ENCODE measurements at places on chromosomes 3 and 15.

- DNase-seq, result no peak
These were observed 382.5 kb upstream of the TPRG1 start for GRCh38 chr3:188789251-188789650.

- DNase-seq, result no peak
These were observed 1.3 kb upstream of the ABCF3 start for GRCh38 chr3:184184546-184185230.

DNA sequence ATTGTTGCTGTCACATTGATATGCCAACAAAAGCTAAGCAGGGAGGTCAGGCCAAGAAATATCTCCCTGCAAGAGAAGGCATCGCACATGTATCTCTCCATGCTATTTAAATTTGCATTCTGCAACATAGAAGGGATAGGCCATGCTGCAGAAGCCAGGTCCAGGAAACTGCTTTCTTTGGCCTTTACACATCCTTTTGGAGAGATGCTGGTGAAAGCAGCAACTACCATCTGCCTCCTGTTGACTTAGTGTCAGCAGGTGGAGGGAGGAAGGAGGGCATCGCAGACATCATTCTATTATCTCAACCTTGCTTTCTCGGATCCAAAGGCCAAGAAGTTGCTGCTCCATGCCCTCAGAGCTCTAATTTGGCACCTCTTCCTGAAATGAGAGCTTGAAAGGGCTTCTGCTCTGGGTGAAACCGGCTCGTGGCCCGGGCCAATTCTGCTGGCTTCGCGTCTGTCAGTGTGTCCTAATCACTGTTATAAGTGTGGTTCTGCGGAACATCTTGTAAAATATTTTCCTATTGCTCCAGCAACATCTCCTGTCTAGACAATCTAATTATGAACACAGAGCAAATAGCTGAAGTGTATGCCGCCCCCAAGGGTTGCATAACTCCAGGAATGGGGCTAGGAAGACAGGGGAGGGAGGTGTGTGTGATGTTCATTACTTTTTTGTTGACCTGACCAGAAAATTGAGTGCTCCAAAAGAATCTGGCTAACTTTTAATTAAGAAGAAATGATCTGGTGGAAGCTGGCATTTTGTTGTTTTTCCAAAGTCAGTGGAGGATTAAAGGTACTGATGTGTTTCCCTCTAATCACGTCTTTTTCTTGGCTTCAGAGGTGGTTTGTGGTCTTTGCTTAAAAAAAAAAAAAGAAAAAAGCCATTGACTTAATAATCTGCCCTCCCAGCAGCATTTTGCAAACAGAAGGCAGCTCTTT, 89.1 kb downstream of the TPRG1 start:
- no peak for DNase-seq

GRCh38 chr15:90952901-90953677, 1.6 kb upstream of the RCCD1 start:
- no peak for DNase-seq

DNA sequence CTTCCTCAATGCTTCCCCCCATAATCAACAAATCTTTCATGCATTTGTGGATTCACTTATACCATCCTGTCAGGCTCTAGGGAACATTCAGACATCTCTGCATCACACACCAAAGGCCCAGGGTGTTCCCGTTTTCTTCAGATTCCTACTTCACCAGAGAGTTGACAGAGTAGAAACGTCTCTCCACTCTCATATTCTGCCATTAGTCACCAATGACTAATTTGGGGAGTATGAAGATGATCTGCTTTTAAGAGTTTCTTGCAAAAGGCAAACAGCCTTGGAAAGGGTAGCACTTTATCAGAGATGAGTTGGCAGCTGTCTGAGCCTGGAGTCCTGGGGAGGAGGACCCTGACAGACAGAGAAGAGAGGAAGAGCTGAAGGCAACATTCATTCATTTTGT, 55.8 kb upstream of the DGKG start:
- no peak for DNase-seq

GRCh38 chr3:98734735-98735134, 28.4 kb upstream of the ST3GAL6 start:
- no peak for DNase-seq

- no peak for DNase-seq
These were observed 106.8 kb upstream of the IL12A start for GRCh38 chr3:159881828-159882309.

DNA sequence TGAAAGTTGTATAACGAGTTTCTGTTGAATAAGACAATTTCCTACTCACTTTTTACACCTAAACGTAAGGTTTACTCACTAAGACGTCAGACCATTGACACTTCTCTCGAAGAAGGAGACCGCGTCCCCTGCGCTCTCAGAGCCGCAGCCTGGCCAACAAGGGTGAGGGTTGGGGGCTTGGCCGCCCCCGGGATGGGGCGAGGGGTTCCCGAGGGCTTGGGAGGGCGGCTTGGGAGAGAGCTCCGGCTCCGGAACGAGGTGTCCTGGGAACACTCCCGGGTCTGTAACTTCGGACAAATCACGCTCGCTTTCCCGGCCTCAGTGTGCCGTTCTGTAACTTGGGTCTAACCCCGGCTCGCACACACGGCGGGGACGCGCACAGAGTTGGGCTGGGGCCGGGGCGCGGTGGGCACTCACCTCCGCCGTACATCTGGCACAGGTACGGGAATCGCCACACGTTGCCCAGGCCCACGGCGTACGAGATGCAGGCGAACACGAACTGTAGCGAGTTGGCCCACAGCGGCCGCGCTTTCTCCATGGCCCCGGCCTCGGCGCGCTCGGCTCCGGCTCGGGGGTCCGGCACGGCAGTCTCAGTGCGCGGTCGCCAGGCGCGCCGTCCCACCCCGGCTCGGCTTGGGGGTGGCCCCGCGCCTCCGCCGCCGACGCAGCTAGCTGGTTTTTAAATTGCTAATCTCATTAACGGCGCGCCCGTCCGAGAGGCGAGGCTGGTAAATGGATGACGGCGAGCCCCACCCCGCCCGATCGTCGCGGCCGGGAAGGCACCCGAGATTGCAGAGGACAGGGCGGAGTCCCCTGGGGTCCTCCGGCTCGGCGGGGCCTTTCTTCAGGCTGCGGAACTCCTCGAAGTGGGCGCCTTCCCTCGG, at the start of gene SLC6A20:
SLC6A20 (minus strand) TSS at position 655 of the 884 bp plus-strand sequence; CDS start at position 538, 117 bp downstream.
- peak; percentile 30 for DNase-seq

GRCh38 chr3:177282119-177282655, 84.9 kb upstream of the TBL1XR1 start:
- peak; percentile 74 for DNase-seq

GRCh38 chr15:74384881-74385643, 17.6 kb upstream of the CYP11A1 start:
- DNase-seq, result peak; percentile 0

DNA sequence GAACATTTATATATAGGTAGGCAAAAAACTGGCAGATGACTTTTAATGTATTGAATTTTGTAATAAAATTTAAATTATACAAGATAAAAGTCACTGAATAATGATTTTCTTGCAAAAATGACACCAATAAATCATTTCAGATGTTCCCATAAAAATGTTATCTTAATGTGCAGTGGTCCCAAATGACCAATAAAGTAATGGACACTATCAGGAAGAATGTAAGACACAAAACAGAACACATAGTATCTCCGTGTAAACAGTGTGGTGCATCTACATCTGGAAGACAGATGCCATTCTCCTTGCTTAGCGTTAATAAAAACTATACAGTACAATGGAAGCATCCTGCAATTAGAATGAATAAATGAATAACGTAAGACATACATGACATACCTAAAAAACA, 41.5 kb downstream of the FGF7 start:
- DNase-seq, result no peak

GRCh38 chr3:184549796-184550577, 11.6 kb upstream of the EPHB3 start:
- peak; percentile 74 for DNase-seq

DNA sequence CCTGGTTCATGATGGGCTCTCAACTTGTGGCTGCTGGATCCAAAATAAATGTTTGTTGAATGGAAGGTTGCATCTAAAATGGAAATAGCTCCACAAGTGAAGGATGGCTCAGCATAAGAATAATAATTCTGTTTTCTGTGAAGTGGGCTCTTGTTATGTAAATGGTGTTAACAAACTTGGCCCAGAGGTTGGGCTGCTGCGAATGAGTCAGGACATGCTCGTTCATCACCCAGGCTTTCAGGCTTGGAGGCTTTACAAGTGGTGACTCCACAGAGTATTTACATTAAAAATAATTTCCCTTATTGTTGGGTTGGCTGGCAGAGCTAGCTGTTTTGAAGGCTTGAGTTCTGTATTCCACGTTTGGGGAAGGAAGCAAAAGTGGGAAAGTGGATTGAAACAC, 60.5 kb downstream of the ITGB5 start:
- DNase-seq, result no peak

GRCh38 chr3:82281205-82281604, 519.8 kb upstream of the GBE1 start:
- DNase-seq, result no peak

- no peak for DNase-seq
These were observed 13.9 kb upstream of the FAM174B start for GRCh38 chr15:92669432-92669831.

GRCh38 chr15:37931321-37931720, 3.1 kb upstream of the TMCO5A start:
- DNase-seq, result no peak

- DNase-seq, result peak; percentile 11
These were observed 7.0 kb upstream of the CD276 start for GRCh38 chr15:73677146-73677607.

- DNase-seq, result no peak
These were observed 57.2 kb upstream of the SLC7A14 start for GRCh38 chr3:170642882-170643601.

- no peak for DNase-seq
These were observed 98.4 kb downstream of the SNRPN start for GRCh38 chr15:25053000-25053815.

DNA sequence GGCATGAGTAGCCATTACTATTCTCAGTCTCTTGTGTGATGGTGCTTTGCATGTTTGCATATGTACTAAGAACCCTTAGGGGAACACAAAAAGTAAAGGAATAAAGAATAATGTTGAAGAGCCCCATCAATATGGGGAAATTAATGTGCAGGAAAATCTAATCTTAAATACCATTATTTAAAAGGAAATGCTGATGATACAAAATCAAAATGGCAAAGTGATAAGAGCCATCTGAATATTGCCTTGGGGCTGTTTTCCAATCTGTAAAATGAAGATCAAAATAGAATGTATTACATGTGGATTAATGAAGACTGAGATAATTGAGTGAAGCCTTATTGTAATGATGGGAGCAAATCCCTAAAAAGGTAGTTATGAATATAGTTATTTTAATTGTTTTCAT, 771.4 kb downstream of the GRM7 start:
- no peak for DNase-seq

- DNase-seq, result no peak
These were observed 424 bp downstream of the EAF2 start for GRCh38 chr3:121835465-121835801.

- DNase-seq, result no peak
These were observed 263 bp downstream of the ST8SIA2 start for GRCh38 chr15:92393980-92394308.

DNA sequence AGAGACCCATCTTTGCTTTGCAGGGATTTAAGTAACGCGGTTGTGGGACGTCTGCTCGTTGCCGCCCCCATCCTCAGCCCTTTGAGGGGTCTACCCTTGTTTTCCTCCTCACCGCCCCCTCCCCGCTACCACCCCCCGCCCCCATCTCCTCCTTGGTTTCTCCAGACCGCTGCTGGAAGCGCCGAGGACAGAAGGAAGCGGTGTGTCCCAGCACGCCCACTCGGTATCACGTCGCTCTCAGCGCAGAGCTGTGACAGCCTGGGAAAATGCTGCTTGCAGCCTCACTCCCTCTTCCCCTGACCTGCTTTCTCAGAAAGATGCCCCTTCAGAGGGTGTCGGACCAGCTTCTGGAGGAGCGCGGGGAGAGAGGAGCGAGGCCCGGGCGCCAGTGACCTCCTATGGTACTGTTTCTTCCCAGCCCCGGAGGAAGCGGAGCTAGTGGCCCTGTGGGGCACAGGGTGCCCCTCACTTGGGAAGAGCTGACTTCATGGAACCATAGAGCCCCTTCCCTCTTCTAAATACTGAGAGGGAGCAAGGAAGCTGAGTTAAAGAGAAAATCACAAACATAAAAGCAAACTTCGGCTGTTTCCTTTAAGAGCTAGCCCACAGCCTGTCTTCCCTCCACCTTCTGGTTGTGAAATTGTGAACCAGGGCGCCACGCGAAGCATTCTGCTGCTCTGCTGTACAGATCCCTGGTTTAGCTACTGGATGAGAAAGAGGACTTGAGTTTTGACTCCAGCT, 698 bp downstream of the IL1RAP start:
- no peak for DNase-seq

- DNase-seq, result no peak
These were observed 56.8 kb downstream of the STARD9 start for GRCh38 chr15:42632105-42632675.

DNA sequence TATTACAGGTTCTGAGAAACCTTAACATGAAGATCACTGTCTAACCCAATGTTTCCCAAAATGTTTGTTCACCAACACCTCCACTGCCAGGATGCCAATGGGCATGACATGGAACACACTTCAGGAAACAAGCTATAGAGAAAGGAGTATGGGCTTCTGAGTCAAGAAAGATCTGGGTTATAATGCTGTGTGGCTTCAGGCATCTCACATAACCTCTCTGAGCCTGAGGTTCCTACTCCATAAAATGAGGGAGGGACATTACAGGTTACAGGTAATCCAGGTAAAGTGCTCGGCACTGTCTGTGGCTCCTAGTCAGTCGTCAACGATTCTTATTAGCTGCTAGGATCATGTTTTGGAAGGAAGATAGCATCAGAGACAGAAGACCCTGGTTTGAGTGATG, 126.4 kb upstream of the SMAD3 start:
- no peak for DNase-seq

GRCh38 chr3:4749567-4750002, 229.7 kb upstream of the BHLHE40 start:
- DNase-seq, result no peak

- no peak for DNase-seq
These were observed 93.6 kb upstream of the OSTN start for GRCh38 chr3:191105418-191105817.

GRCh38 chr15:64901914-64902313, 9.8 kb upstream of the ANKDD1A start:
- no peak for DNase-seq

- DNase-seq, result peak; percentile 53
These were observed 563.4 kb upstream of the DPPA4 start for GRCh38 chr3:109900783-109901182.

DNA sequence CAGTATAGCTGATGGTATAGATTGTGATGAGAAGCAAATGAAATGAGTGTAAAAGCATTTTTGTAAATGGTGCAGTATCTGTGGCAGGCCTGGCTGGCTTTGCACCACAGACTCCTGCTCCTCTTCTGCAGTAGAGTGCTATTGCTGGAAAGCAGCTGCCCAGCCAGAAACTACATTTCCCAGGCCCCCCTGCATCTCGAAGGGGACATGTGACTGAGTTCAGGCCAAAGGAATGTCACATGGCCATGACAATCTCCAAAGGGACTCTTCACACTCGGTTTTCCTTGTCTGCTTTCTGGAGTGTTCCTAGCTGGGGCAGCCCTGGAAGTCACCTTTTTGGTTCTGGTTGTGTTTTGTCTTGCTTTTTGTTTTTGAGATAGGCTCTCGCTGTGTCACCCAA, 277.1 kb downstream of the SUCLG2 start:
- no peak for DNase-seq

DNA sequence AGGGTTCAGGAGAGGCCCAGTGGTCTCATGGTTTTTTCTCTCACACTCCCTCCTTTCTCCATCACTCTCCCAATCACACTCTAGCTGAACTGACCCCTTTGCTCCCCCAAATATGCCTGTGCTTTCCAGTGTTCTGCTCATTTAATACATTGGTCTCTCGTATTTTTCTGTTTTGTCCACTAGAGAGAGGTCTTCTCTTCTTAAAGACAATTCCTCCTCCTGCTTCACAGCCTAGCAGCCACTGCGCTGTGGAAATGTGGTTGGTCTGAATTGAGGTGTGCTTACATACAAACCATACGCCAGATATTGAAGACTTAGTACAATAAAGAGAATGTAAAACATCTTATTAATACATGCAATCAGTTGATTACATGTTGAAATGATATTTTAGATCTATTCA, 60.6 kb upstream of the XCR1 start:
- DNase-seq, result peak; percentile 4

Data from NCI-H2029 (cell line).